ENCODE measurements at places on chromosomes 7 and 10.

DNA sequence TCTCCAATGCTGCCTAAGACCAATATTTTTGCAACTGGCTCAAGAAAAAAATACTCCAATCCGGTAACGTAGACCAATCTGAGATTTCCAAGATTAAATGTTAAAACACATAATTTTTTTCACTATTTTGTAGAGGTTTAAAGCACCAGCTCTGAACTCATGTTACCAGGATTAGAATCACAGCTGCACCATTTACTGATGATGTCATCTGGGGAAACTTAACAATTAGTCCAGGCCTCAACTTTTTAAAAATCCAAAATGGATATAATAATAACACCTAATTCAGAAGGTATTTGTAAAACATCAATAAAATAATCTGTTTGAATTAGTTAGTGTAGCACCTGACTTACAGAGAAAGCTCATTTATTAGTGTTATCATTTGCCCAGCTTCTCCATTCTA is 14.4 kb downstream of the PON1 start:
- no peak for DNase-seq

DNA sequence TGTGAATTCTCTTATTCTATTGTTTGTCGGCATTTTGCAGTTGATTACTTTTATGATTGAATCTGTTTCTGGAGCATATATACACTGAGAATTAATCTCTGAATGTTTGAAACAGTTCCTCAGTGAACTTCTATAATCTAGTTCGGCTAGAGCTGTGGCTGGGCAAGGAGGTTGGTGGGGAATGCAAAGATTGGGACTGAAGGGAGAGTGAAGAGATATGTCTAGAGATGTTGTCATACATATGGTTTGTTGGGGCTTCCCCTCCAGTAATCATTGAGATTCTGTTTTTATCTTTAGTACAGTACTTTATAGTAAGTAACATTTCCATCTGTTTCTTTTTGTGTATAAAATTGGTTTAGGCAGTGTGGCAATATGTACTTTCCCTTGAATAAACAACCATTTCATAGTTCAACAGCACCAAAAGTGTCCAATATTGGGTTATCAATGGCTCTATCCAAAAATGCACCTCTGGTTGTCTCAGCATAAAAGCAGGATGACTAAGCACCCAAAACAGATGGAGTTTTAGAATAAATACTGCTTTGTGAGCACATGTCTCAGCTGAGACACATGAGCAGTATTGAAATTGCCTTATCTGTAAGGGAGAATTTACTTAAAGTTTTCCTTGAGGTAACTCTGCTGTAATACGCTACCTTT is 36.7 kb downstream of the WAC start:
- DNase-seq, result no peak

DNA sequence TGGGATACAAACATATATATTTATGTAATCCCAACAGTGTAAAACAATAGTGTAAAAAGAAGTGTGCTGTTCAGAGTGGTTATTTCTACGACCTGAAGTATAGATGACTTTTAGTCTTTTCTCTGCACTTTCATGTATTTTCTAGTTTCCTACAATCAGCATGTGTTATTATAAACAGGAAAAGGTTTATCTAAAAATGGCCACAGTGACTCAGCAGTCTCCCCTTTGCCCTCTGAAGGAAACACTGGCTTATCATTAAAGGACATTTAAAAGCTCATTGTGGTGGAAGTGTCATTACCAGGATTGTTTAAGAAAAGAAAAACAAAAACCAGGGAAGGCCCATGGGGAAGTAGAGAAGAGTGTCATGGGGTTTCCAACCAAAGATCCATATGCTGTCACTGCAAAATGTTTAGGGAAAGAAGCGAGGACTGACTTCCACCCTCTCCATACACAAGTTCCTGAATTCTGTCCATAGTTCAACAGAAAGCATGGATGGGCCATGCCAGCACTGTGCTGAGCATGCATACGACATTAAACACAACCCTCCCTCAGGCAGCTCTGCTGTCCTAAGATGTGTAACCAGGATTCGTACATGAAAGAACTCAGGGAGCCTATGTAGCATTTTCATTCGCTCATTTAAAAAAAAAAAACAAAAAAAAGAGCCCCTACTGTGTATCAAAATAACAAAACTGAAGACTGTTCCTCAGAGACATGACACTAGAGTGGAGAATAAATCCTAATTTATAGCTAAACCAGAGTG is 10.2 kb downstream of the CYREN start:
- no peak for DNase-seq

GRCh38 chr10:126017961-126018560 is 121.7 kb downstream of the FANK1 start:
- peak; percentile 67 for DNase-seq

DNA sequence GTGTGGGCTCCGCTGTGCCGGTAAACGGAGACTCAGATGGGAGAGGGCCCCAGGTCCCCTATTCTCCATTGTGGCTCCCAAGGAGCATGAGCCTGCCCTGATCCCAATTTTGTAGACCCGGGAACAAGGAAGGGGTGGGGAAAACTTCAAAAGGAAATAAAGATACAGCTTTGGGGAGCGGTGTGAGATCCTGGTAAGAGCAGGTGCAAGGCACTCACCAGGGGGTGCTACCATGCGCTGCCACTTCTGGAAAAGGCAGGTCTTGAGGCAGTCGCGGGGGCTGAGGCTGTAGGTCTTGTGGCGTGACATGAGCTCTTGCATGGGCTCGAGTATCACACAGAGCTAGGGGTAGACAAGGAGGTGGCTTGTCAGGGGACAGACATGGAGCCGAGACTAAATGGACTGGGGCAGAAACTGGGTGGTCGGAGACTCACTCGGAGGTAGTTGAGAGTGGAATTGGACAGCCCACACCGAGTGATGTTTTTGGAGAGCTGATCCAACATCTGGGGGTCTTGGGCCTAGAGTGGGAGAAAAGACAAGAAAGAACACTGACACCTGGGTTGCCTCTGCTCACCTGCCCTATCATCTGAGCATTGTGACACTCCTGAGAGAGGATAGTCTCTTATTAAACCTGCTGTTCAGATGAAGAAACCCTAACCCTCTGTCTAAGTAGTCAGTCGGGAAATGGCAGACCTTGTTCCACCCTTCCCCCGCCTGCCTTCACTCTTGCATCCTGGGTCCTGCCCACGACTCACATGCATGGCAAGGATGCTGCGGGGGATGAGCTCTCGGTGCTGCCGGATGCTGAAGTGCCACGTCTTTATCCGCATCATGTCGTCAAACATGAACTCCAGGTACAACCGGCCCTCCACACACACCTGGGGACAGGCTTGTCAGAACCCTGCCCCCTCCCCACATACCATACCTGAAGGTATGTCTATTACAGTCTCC is 10.7 kb downstream of the LDB1 start:
- DNase-seq, result no peak

DNA sequence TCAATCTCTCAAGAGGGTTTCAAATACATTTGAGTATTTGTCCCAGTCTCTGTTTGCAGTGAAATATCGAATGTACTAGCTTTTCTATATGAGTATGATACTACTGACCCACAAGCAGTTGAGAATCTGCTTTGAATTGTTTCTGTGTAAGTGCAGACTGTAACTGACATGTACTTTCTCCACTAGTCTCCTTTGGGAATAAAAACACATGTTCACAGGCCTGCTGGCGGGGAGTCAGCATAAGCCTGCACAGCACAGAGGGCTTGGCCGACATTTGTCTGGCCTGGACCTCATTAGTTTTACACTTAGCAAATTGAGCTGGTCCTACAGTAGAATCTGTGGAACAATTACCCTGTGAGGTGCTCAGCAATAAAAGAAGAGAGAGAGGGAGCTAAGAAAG is 72.6 kb downstream of the ITGB8 start:
- no peak for DNase-seq

DNA sequence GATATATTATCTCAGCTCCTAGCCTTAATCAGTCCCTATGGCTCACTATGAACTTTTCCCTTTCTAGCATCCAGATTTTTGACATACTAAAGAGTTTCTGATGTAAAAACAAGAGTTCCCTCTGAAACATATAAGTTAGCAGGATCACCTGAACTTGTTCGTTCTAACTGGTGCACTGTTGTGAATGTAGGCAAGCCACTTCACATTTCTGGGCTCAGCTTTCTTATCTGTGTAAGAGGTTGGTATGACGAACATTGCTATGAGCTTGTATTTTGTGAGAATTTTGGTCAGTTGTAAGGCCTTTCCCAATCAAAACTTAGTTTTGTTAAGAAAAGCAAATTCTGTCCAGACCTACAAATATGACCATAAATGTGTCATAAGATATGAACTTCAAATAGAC is 46.1 kb downstream of the MAGI2 start:
- DNase-seq, result no peak

- DNase-seq, result no peak
These were observed 5.5 kb downstream of the WNT8B start for GRCh38 chr10:100468322-100468721.

DNA sequence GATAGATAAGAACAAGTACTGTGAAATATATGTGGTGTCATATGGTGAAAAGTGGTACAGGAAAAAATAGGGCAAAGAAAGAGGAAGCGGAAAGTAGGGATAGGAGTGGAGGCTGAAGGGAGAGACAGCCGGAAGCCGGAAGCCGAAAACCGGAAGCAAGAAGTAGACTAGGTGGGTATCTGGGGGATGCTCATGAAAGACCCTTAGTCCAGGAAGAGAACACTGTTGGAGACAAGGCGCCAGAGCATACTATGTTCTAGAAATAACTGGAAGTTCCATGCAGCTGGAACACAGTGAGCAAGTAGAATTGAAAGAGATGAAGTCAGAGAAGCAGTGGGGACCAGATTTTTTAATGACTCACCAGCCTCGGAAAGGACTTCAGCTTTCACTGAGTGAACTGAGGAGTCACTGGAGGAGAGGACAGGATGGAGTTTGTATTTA is 22.5 kb downstream of the ST8SIA6 start:
- peak; percentile 20 for DNase-seq

DNA sequence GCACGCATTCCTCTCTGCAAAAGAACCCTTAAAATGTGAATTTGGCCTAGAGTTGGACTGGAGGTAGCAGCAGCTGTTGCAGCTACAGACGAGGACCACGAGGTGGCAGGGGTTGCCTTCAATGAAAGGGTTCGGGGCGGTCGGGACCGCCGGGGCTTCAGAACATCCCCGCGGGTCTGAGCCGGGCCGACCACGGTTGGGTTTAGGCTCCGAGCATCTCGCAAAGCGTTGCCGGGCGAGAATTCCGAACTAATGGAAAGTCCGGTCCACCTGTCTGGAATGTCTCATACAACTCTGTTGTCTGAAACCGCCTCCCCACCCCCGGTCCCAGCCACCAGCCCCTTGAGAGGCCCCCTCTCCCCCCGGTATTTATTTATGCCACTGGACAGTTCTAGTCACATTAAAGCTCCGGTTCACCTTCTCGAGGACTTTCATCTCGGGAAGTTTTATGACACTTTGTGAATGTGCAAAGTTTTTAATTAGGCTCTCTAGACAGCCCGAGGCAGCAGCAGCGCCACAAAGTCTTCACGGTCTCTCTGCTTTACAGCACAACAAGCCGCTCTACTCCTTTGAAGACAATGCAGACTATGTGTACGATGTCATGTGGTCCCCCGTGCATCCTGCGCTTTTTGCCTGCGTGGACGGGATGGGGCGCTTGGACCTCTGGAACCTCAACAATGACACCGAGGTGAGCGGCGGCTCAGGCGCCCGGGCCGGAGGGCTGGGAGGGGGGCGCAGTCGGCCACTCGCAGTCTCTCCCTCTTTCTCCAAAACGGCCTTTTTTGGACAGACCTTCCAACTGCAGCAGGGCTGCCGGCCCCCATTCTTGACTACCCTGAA is 246.2 kb downstream of the SLC25A13 start:
- DNase-seq, result no peak

DNA sequence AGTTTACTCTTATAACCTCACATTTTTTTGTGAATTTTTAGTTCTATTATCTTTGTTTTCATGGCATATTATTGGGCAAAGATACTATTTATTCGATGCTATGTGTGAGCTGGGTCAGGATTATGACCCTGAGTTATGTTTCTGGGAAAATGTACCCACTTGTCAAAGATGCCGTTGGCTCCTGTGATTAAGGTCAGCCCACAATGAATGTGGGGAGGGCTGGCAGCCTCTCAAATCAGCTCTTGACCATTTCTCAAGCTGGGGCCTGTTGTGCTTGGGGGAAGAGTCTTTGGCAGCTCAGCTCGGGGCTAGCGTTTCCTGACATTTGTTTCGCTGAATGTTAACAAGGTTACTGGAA is 97.5 kb downstream of the TCF7L2 start:
- DNase-seq, result no peak

GRCh38 chr7:100430493-100431285 is 1.1 kb downstream of the MEPCE start:
- no peak for DNase-seq
